Fibroblast of pulmonary artery (primary cell): ENCODE measurements at places on chromosomes 7 and 10.

- DNase-seq: peak; percentile 65
These were observed 142.1 kb downstream of the PHTF2 start for GRCh38 chr7:77940647-77941046.

DNA sequence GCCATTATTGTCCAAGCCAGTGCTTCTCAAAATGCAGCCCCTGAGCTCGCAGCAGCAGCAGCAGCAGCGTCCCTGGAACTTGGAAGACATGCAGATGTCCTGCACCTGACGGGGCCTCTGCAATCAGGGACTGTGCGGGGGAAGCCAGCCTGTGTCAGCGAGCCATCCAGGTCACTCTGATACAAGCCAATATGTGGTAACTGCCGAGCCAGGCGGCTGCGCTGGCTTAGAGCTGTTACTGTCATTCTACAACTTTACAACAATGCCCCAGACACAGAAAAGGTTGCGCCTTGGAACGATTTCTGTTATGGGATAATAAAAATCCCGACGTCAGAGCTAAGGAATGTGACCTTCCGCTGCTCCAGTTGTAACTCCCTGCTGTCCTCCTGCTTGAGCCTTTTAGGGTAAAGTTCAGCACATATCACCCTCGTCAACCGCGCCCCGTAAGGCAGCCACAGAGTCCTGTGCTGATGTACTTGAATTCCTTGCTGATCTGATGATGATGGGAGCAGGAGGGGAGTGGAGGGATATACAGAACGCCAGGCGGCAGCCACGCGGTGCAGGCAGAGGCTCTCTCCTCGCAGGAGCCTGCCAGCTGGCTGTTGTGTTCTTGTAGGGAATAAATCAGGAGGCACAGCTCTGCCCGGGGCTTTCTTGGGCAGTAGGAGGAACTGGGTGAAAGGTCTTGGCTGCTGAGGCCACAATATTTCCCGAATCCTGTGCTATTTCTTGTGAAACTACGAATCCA lies 20.0 kb upstream of the CRYGN start:
- DNase-seq: peak; percentile 94

DNA sequence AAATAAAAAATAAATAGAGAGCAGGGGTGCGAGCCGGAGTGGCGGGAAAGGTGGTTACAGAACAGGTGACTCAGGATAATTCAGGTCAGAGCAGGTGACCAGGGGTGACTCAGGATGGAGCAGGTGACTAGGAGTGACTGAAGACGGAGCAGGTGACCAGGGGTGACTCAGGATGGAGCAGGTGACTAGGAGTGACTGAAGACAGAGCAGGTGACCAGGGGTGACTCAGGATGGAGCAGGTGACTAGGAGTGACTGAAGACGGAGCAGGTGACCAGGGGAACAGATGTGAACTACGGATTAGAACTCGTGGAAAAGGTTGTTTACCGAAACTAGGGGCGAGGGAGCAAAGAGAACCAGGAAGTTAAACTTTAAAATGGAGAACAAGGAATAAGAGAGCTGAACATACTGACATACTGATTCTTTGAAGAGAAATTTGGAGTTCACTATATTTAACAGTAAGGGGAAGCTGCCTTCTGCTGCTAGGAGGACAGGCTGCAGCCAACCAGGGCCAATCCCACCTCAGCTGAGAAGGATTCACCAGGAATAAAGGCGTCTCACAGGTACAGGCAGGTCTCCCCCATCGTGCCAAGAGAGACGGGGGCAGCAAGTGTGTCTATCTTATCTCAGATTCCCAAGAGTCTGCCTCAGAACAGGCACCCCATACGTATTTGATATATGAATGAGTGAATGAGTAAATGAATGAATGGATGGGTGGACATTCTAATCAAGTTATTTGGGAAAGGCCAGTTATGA lies 101.3 kb downstream of the CPXM2 start:
- DNase-seq: no peak

GRCh38 chr7:116573541-116573940 lies 48.7 kb downstream of the CAV1 start:
- DNase-seq: no peak

DNA sequence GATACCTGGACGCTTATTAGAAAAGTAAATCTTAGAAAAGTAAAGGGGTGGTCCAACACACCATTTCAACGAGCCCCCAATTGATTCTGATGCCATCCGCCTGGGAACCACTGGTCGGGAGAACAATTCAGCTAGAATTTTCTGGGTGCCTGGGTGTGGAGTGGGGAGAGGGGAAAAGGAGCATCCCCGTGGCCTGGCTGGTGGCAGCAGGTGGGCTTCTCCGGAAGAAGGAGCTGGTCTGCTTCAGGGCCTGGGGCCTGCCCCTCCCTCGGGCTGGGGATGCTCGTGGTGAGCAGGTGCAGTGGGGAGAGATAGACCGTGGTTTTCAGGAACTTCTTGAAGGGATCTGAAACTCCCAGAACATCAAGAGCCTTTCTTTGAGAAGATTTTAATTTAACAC lies 39.9 kb upstream of the DUSP5 start:
- DNase-seq: no peak

GRCh38 chr7:5422396-5423305 lies 983 bp downstream of the TNRC18 start:
- no peak for DNase-seq

- no peak for DNase-seq
These were observed 73.1 kb upstream of the EBF3 start for GRCh38 chr10:130037169-130037661.

DNA sequence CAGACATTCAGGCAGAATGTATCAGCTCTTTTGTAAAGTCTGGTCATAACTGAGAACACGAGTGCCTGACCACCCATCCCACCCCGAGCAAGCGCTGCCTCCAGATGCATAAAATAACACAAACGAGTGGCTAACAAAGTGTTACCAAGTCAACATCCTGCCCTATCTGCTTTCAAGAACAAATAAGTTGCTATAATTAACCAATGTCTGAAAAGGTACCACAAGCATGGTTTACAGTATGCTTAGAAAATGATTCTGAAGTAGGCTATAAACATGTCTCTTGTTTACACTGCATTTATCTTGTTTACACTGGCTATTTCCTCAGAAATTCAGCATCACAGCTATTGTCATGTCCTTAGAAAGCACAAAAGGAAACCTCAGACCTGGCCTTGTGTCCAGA lies 49.5 kb downstream of the PIK3AP1 start:
- DNase-seq: no peak
